Jurkat, Clone E6-1 (cell line): ENCODE measurements at places on chromosomes 5 and 9.

DNA sequence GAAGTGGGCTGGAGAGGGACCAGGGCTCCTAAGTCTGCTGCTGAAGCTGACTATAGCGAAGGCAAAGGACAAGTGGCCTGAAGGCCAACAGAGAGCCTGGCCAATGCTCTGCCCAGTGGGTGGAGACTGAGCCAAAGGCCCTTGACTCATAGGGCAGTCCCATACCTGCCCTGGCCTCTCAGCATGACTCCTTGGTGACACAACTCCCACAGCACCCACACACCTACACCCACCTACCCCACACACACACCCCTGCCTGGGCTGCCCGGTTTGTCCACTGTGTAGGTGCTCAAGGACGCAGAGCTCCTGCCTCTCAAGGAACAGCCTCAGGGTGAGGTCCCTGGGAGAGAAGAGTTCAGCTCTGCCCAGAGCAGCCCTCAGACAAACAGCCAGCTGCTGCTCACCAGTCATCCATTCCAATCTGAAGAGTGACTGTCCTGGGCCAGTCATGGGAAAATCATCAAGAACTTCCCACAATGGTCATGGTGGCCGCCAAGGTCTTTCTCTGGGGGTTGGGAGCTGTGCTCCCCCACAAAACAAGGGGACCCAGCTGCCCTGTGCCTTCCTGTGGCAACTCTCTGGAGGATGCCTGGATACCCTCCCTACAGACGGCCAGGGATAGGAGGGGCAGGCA lies 5.0 kb downstream of the TNIP1 start:
- DNase-seq: no peak

DNA sequence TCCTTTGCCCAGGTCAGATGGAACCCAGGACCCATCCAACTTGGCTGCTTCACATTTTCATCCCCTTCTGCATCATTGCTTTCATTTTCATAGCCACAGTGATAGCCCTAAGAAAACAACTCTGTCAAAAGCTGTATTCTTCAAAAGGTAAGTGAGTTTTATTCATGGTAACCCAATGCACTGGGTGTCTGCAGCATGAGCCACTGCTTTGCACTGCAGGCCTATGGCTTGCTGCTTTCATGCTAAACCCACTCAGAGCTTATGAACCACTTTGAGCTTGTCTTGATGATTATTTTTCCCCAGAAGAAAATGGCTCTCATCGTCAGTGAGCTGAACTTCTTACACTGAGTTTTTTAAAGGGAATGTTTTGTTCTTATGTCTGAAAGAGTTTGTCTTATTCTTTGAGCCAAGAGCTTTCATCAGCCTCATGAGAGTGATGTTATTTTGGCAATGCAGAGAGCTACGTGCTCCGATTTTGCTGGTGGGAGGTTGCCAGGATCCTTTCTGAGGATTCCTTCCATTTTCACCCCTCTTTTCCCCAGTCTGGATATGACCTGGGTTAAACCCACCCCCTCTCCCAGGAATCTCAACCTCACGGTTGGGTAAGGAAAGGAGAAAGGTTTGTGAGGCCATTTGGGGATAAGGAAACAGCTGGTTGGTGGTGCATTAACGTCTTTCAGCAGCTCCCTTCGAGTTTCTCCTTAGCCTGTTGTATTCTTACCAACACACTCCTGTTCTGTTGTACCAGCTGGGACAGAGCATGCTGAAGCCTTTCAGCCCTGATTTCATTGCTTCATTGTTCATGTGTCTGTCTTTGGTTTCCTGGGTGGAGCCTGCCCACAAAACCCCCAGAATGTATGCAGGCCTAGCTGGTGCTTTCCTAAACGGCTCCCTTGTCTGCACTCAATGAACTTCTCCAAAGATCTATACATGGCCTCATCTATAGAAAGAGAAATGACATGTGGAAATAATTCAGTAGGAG lies 47.6 kb downstream of the PDCD1LG2 start:
- DNase-seq: peak; percentile 68

GRCh38 chr9:121698627-121699570 lies 47.5 kb downstream of the DAB2IP start:
- DNase-seq: peak; percentile 70

GRCh38 chr9:123115146-123115913 lies 81.9 kb downstream of the GPR21 start:
- DNase-seq: no peak

GRCh38 chr5:112921026-112921832 lies 798 bp downstream of the REEP5 start:
- no peak for DNase-seq

- DNase-seq: peak; percentile 57
These were observed 18.5 kb downstream of the AGTPBP1 start for GRCh38 chr9:85723215-85723614.
